ENCODE measurements at places on chromosomes 12 and 14. TPM values are rescaled to one million over a fixed set of nuclear protein-coding genes. Genes with fewer than 3 reads are reported as not detected.
A peak's percentile ranks its signal among the peaks of the same experiment; 100 is the strongest.

COA8 gene
- 37.2 TPM for total RNA-seq

NGB gene
- not detected for total RNA-seq

ART4 gene
- not detected for total RNA-seq

TTC5 gene
- total RNA-seq = 25.6 TPM

DNA sequence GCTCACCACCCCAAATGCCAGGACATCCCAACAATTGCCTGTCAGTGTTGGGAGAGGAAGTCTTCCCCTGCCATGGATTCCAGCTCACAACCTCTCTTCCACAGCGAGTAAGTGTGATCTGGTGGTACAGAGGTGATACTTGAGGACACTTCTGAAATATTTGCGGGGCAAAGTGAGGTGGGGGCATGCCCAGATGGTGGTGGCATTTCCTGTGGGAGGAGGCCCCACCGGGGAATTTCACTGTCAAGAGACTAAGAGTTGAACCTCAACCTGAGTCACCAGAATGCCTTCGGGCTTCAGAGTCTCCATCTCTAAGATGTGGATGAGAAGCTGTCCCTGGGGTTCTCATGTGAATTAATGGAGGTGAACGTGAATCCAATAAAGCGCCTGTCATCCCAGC, 122.3 kb upstream of the RFLNA start:
- DNase-seq = no peak

- no peak for DNase-seq
Measured at GRCh38 chr14:76918782-76919394, 92.7 kb downstream of the LRRC74A start.

GRCh38 chr12:66337381-66338010, 35.2 kb downstream of the HELB start:
- no peak for DNase-seq

- no peak for DNase-seq
Measured at GRCh38 chr12:113347892-113348291, 10.5 kb upstream of the PLBD2 start.

- no peak for DNase-seq
Measured at GRCh38 chr14:92877757-92878431, 45.1 kb upstream of the CHGA start.

DNA sequence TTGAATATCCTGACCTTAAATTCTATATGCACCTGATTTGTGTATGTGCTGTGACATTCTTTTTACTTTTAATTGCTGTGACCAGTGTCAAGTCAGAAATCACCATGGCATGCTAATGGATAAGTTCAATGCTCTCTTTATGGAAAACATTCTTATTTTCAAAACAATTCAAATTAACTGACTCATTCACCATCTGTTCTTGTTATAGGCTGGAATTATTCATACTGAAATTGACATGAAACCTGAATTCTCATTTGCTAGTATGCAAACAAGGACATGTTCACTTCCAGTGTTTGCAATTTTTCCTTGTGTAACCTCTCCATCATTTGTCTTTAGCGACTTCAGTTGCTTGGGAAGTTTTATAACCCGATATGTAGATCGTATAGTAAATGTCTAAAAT, at the start of gene TAS2R30:
TAS2R30 (minus strand) TSS at position 340 of the 400 bp plus-strand sequence. CDS start 400 bp downstream, outside the sequence.
- DNase-seq = no peak

- DNase-seq = peak; percentile 48
Measured at GRCh38 chr12:4164559-4165558, 108.7 kb upstream of the CCND2 start.

GRCh38 chr14:65100922-65101541, 1.3 kb downstream of the MAX start:
- no peak for DNase-seq
